ENCODE measurements at places on chromosomes 11 and 22. TPM values are rescaled to one million over a fixed set of nuclear protein-coding genes. Genes with fewer than 3 reads are reported as not detected.

Gene ZP1
- total RNA-seq = 0.68 TPM

Gene DSCAML1
- total RNA-seq = 2.8 TPM

- no peak for DNase-seq
Measured at GRCh38 chr11:32044158-32044863, 46.6 kb upstream of the RCN1 start.

DNA sequence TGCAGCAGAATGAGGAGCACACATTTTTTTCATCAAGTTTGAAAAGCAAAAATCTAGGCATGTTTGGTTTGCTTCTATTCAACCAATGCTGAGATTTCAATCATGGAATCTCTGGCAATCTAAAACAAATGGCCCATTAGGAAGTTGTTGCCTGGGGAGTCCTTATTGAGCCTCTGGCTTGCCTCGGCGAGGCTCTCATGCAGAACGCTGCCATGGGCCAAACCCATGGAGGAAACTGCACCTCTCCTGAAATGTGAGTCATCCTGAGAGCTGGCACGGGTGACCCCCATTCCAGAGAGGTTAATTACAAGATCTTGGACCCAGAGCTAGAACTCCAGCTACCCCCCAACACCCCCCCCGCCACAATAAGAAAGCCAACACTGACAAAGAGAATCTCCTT, 80.7 kb downstream of the MN1 start:
- DNase-seq = no peak

GRCh38 chr22:20964799-20965103, 2.3 kb upstream of the AIFM3 start:
- no peak for DNase-seq
